Pericardium fibroblast (primary cell): ENCODE measurements at places on chromosomes 4 and X. TPM values are rescaled to one million over a fixed set of nuclear protein-coding genes. Genes with fewer than 3 reads are reported as not detected.

The FAM9C gene
- not detected in 2 replicates for total RNA-seq

The USP17L30 gene
- total RNA-seq = not detected in 2 replicates

The NEUROG2 gene
- not detected in 2 replicates for total RNA-seq

The GAR1 gene
- total RNA-seq = 6.7 and 13.1 TPM in 2 replicates

The TBC1D25 gene
- 5.2 and 11.6 TPM in 2 replicates for total RNA-seq
